PC-3 (cell line): ENCODE measurements at places on chromosomes 3 and 15.
A peak's percentile ranks its signal among the peaks of the same experiment; 100 is the strongest.

DNA sequence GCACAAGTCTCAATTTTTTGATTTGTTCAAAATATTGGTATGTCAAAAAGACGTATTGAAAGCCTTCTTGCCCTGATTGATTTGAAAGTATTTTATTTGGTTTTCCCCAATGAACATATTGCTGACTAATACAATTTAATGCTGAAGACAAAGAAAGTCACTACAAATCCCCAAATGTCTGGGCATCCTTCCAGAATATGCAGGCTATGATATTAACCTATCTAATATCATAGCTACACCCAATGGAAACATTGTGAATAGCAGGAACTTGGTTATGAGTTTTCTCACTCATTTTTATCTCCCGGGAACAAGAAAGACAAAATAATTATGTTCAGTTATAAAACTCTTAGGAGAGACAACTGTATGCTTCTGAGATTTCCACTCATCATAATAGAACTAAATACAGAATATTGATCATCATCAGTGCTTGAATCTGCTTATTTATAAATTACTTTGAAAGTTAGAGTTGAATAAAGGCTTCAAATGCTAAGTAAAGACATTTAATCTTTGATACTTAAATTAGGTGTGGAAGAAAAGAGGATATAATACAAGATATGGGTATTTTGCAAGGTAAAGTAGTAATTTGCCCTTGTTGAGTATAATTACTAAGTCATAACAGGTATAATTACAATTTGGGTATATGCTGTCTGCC, 483.9 kb downstream of the RBMS3 start:
- peak; percentile 94 for DNase-seq

DNA sequence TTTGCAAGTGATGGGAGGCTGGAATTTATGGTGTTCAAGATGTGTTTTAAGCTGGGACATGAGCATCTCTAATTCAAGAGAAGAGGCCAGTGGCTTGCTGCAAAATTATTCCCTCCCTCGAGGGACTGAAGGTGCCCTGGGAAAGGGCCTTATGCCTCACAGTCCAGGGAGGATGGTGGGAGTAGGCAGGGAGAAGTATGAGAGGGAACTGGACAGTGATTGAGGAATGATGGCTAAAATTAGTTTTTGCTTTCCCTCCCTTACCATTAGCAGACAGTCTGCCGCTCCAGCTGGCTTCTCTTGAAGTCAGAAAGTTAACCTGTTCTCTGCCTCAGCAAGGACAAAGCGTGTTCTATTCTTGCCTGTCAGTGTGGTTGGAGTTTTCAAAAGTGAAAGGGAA, 139.8 kb upstream of the SEMA6D start:
- DNase-seq: no peak

DNA sequence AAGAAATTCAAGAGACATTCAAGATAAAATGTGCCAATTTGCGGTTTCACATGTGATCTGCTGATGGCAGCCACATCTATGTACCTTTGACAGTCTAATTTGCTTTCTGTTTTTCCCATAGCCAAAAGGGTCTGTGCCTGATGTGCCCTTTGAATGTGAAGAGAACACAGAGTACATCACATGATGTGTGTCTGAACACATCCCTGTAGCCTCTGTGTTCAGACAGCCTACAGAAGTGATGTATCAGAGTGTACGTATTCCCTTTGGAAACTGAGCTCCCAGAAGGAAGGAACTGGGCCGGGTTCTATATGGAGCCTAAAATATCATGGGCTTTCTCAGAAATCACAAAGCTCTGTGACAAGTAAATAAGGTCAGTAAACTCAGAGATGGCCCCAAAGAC, 52.4 kb downstream of the BOC start:
- DNase-seq: no peak

- DNase-seq: no peak
Observed at GRCh38 chr3:126859415-126860246, 123.3 kb upstream of the PLXNA1 start.

DNA sequence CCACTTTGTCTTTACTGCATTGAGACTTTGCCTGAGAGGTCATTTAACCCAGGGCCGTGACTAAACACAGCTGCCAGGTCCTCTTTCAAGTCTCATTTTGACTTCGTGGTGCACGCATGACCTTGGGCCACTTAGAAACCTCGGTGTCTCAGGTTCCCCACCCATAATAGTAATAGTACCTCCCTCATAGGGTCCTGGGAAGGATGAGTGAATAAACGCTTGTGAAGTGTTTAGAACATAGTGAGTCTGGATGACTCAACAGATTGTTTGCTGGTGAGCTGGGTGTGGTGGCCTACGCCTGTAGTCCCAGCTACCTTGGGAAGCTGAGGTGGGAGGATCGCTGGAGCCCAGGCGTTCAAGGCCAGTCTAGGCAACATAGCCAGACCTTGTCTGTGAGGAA, 56.3 kb downstream of the BDH1 start:
- DNase-seq: peak; percentile 96

DNA sequence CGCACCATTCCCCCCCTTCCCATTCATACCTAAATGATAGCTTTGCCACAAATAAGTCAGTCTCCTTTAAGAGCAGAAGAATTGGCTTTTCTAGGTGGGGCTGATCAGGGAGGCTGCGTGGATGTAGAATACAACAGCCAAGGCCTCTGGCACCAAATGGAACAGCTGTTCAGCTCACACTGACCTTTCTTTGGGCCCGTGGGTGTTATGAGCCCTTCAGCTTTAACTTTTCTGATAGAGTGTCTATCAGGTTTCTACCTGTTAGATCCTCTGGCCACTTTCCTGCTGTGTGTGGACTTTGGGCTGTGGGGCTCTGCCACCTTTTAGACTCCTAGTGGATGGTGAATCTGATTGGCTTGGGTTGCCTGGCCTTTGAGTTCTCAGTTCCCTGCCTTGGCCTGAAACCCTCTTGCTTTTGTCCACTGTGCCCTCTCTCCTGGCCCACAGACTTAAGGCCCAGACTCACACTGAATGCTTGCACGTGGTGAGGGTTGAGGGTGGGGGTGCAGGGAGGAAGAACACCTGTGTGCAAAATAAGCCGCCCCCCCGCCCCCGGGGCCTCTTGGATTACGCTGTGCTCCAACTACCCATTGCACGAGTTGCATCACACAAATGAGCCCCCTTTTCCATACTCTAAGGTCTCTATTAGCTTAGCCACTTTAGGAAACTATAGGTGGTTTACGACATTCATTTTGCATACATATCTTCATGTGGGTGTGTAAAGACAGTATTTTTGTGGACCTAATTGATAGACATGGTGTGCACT, 1.3 kb upstream of the RFX7 start:
- no peak for DNase-seq

- no peak for DNase-seq
Observed at GRCh38 chr3:65597226-65597951, 441.3 kb downstream of the MAGI1 start.

DNA sequence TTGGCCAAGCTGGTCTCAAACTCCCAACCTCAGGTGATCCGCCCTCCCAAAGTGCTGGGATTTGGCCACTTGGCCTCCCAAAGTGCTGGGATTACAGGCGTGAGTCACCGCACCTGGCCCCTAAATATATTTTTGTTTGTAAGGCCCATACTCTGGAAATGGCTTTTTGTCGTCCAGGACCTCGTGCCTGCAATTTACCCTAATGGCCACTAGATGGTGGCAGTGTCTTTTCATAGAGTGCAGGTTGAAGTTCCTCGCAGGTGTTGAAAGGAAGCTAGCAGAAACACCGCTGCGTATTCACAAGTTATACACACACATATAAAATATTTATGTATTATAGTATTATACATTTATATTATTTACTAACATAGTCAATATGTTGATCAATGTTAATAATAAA, 97.2 kb downstream of the LRTM1 start:
- DNase-seq: peak; percentile 75

GRCh38 chr3:33318710-33319380, 41.6 kb downstream of the FBXL2 start:
- DNase-seq: peak; percentile 26

DNA sequence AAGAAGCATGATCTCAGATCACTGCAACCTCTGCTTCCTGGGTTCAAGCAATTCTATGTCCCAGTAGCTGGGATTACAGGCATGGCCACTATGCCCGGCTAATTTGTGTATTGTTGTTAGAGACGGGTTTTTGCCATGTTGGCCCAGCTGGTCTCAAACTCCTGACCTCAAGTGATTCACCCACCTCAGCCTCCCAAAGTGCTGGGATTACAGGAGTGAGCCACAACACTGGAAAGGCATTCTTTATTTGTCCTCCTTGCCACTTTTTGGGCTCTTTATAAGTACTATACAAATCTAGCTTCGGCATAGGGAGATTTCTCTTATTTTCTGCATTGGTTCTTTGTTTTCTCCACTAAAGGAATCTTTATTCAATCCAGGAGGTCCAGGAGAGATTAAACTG, 18.6 kb downstream of the CMTM8 start:
- DNase-seq: peak; percentile 44

GRCh38 chr15:74393423-74393822, 26.0 kb upstream of the CYP11A1 start:
- DNase-seq: no peak

- no peak for DNase-seq
Observed at GRCh38 chr3:50156549-50157493, 1.7 kb downstream of the SEMA3F start.

GRCh38 chr3:9820946-9821345, 10.9 kb downstream of the TTLL3 start:
- DNase-seq: peak; percentile 53

GRCh38 chr3:146638718-146639117, 33.6 kb upstream of the PLSCR5 start:
- peak; percentile 36 for DNase-seq

- no peak for DNase-seq
Observed at GRCh38 chr15:99143242-99143641, 38.4 kb downstream of the SYNM start.

DNA sequence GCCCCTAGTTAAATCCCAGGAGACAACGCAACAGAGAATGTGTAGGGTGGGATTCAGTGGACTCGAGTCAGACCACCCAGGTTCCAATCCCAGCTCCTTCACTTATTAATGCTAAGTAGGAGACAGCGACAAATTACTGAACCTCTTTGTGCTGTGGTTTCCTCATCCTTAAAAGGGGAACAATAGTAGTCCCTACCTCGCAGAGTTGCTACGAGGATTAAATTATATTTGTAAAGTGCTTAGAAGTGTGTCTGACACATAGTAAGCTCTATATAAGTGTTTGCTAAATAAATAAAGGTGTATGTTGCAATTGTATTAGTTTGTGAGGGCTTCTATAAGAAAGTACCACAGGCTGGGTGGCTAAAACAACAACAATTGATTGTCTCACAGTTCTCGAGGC, 58.0 kb upstream of the PPARG start:
- DNase-seq: no peak

GRCh38 chr15:90441027-90441426, 53.0 kb downstream of the IQGAP1 start:
- no peak for DNase-seq

- peak; percentile 66 for DNase-seq
Observed at GRCh38 chr3:159779883-159780282, 208.8 kb upstream of the IL12A start.

DNA sequence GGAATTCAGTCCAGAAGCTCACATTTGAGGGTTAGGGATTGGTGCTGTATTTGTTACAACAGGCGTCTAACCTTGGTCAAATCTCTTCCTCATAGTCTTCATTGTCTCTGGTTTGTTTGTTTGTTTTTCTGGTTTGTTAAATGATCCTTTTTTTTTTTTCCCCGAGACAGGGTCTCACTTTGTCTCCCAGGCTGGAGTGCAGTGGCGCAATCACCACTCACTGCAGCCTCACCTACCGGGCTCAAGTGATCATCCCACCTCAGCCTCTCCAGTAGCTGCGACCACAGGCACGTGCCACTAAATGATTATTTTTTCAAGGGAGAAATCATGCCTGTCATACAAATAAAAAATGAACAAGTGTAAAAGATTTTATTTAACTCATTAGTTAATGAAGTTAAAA, 14.3 kb upstream of the ADPGK start:
- DNase-seq: no peak

- DNase-seq: peak; percentile 40
Observed at GRCh38 chr15:40595773-40596172, 1.7 kb downstream of the KNL1 start.

- no peak for DNase-seq
Observed at GRCh38 chr3:85376131-85376530, 417.3 kb downstream of the CADM2 start.

GRCh38 chr3:33883538-33883950, 85.1 kb downstream of the PDCD6IP start:
- DNase-seq: peak; percentile 85

GRCh38 chr3:119690043-119690656, 12.7 kb upstream of the CFAP91 start:
- DNase-seq: peak; percentile 63

GRCh38 chr3:123528130-123528529, 56.7 kb downstream of the HACD2 start:
- DNase-seq: no peak

- DNase-seq: peak; percentile 65
Observed at GRCh38 chr3:131038326-131038725, 11.6 kb downstream of the NEK11 start.

- DNase-seq: peak; percentile 3
Observed at GRCh38 chr3:125003369-125003853, 52.4 kb downstream of the HEG1 start.

GRCh38 chr15:89203705-89204273, 17.6 kb downstream of the RLBP1 start:
- DNase-seq: no peak

DNA sequence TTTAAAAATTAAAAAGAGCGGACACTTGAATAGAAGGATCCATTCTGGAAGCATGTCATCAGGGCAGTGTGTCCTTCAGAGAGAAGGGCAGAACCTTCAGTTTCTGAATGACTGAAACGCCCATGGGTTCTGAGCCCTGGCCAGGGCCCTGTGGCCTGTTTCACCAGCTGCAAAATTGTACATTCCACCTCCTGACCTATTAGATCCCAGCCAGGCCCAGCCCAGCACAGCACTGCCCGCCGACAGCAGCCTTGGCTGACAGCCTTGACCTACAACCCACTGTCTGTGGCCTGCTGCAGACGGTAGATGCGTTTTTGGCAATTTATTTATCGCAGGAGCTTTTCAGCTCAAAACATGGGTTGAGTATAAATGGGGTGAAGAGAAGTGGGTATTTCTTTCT, 5.9 kb upstream of the POLG start:
- DNase-seq: no peak

- no peak for DNase-seq
Observed at GRCh38 chr3:62128051-62128450, 245.3 kb downstream of the FEZF2 start.

GRCh38 chr15:41849204-41849603, 10.6 kb downstream of the PLA2G4B start:
- no peak for DNase-seq

- DNase-seq: peak; percentile 77
Observed at GRCh38 chr3:132344666-132345280, 27.6 kb downstream of the ACP3 start.

DNA sequence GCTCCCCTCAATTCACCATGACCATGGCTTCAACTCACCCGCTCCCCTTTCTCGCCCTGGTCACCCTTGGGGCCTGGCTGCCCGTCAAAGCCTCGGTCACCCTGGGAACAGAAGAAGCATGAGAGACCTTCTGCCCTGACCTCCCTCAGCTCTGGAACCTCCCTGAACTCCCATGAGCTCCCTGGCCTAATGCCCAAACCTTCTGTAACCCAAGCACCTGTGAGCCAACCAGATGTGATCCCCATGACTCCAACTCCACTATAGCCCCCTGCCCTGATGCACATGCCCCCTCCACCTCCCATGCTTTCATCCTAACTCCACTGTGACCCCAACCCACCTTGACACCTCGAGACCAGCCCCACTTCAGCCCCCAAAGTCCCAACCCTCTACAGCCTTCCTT, 3.5 kb upstream of the UCN2 start:
- no peak for DNase-seq

- DNase-seq: no peak
Observed at GRCh38 chr3:47020311-47020710, 40.8 kb downstream of the NBEAL2 start.
